ENCODE measurements at places on chromosomes 1 and 21. TPM values are rescaled to one million over a fixed set of nuclear protein-coding genes. Genes with fewer than 3 reads are reported as not detected.

Gene GPX7
- total RNA-seq: 3.9 TPM

Gene OLIG2
- total RNA-seq: not detected

Gene CHD5
- not detected for total RNA-seq

DNA sequence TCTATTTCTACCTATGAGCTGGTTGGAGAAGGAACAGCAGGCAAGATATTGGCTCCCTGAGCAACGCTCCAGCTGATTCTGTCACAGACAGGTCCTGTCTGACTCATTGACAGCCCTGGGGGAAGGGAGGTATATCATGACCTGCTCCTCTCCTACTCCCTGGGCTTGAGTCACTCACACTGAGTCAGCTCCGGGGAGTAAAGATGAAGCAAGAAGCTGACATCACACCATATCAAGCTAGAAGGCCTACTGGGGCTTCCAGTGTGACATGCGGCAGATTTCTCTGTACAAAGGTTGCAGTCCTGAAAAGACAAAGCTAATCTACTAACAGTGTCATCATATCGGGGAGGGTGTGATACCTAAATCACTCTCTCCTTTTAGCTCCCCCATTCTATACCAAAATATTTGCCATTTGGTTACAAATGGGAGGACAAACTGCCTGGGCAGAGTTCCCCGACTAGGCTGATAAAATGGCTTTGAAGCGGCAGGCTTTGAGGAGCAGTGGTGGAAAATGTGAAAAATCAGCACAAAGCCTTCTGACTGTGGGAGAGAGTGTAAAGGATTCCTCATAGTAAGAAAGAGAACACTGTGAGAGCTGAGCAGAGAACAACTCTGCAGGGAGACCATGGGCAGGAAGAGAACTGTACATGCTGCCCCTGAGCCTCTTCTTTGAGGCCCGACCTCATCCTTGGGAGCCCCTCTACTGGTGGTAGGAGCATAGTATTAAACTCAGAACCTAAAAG lies 15.5 kb downstream of the PI4KB start:
- DNase-seq: peak; percentile 67

GRCh38 chr1:192610112-192610889 lies 25.6 kb upstream of the RGS13 start:
- DNase-seq: no peak

- peak; percentile 48 for DNase-seq
Observed at GRCh38 chr1:198556971-198557370, 16.5 kb upstream of the ATP6V1G3 start.

DNA sequence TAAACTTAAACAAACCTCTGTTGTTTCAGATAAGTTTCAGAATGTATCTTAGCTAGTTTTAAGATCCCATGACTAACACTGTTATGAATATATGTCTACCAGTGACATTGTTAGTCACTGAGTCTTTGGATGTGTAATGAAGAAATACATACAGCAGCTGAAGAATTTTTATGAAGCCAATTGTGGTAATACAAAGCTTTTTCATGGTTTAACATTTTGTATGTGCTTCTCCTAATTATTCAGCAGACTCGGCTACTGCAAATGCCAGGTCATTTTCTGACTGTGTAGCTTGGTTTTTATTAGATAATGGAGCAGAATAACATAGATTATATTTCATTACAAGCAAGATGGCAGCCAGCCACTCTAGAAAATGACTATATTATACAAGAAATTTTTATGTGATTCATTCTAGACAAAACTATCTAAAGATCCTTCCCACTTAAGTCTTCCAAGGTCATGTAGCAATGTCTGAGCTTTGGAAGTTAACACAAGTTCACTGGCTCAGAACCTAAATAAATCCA lies 147.8 kb downstream of the TNFSF18 start:
- no peak for DNase-seq

DNA sequence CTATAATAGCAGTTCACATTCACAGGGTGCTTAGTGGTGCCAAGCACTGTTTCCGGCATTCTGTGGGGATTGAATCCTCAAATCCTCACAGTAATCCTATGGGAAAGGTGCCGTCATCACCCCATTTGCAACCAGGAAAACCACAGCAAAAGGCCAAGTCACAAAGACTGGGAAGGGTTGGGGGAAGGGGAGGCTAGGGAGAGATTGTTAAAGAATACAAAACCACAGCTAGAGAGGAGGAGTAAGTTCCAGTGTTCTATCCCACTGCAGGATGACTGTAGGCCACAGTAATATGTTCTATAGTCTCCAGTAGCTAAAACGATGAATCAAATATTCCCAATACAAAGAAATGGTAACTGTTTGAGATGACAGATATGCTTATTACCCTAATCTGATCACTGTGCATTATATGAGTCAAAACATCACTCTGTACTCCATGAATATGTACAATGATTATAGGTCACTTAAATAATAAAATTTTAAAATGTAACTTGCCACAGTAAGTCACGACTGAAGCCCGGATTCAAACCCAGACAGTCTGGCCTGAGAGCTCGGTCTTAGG lies 256.8 kb downstream of the TOMM20 start:
- DNase-seq: no peak

DNA sequence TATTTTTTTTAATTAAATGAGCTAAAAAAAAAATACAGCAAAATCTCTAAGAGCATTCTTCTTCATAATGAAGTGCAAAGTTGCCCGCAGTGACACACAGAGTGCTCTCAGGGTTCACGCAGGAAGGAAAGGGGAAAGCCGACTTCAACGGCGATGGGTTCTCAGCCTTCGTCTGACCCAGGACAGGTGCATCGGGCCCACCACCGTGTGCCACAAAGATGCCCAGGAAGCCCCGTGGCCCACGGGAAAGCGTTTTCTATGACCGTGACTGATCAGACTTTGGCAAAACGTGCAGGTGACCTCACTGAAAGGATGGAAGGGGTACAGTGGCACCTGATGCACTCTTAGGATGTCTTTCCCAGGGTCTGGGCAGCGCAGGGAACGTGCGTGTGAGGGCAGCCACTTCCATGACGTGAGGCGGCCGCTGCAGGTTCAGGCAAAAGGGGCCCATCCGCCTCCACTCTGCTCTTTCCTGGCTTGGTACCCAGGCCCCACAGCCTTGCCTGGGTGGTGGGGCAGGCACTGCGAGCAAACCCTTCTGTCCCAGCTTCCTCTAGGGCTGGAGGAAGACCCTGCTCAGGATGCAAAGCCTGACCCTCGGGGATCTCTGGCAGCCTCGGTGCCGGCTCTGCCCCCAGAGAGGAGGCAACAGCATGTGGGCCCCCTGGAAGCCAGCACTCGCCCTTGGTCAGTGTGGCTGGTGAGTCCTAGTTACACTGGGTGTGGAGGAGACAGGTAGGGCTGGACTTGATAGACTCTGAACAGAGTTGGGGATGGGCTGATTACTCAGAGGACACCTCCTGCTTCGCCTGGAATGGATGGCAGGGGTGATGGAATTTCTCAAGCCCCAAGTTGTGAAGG lies 8.3 kb downstream of the LRRC47 start:
- no peak for DNase-seq

- no peak for DNase-seq
Observed at GRCh38 chr1:36707221-36707620, 224.5 kb upstream of the CSF3R start.
